Stimulated activated naive CD4-positive, alpha-beta T cell (primary cell): ENCODE measurements at places on chromosomes 1 and 21.
A peak's percentile ranks its signal among the peaks of the same experiment; 100 is the strongest.

DNA sequence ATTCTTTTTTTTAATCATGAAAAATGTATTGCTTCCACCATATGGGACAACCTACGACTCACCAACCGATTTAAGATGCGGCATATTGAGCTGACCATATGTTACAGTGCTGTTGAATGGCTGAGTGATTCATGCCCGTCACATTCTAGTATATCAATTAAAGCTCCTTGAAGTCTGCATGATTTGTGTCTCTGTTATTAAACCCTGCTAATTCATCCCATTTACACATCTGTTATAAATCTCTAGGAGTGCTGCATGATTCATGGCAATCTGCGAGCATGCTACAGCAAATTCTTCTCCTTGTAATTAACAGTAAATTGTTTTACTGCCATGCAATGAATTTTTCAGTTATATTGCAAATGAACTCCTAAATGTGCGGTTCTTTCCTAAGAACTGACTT lies 239.8 kb downstream of the USH2A start:
- no peak for DNase-seq

GRCh38 chr21:15005391-15005790 lies 59.4 kb downstream of the NRIP1 start:
- DNase-seq, result no peak

DNA sequence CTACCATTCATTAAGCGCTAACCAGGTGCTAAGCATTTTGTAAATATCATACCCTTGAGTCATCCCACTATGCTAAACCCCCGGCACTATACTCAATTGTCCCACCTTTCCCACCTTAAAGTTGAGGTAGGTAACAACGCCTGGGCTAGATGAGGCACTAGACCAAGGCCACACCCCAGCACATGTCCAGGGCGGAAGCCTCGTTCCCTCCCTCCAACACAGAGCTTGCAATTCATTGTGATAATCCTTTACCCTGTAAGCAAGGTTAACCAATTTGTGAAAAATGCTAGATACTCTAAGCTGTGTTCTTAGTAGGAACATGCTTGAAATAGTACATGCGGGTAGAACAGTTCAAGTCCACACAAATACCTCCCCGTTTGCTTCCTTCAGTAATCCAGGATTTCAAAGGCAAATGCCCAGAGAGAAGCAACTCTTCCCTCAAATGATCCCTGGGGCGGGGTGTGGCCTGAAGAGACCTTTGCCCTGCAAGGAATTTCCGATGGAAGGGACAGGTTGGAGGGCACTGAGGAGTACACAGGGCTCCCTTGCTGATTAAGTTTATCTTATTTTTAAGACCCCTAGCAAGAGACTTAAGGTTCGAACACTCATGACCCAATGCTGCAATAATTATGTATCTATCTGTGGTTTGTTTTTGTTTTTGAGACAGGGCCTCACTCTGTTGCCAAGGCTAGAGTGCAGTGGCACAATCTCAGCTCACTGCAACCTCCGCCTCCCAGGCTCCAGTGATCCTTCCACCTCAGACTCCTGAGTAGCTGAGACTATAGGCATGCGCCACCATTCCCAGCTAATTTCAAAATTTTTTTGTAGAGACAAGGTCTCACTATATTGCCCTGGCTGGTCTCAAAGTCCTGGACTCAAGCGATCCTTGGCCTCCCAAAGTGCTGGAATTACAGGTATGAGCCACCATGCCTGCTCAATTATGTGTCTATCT lies 2.6 kb downstream of the RSPH1 start:
- no peak for DNase-seq

DNA sequence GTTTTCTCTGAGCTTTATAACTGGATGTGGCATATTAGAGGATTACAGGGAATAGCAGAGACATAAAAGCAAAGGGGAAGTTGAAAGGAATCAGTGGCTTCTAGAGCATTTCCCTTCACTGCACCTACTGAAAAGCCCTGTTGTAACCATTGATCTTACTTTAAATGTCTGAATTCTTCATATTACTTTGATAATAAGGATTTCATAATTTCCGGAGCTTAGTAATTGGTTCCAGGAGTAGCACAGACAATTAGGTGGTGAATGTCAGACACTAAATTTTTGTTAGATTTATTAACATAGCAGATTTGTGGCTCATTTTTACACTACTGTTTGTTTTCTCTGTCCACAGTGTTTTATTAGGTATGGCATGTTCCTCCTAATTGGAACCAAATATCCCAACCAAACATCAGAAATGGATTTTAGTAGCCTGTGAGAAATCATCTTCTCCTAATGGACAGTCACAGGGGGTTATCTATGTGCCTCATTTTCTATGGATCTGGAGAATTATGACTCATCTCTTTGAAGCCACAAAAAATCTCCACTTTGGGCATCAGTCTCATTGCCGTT lies 100.5 kb downstream of the GIPC2 start:
- no peak for DNase-seq

DNA sequence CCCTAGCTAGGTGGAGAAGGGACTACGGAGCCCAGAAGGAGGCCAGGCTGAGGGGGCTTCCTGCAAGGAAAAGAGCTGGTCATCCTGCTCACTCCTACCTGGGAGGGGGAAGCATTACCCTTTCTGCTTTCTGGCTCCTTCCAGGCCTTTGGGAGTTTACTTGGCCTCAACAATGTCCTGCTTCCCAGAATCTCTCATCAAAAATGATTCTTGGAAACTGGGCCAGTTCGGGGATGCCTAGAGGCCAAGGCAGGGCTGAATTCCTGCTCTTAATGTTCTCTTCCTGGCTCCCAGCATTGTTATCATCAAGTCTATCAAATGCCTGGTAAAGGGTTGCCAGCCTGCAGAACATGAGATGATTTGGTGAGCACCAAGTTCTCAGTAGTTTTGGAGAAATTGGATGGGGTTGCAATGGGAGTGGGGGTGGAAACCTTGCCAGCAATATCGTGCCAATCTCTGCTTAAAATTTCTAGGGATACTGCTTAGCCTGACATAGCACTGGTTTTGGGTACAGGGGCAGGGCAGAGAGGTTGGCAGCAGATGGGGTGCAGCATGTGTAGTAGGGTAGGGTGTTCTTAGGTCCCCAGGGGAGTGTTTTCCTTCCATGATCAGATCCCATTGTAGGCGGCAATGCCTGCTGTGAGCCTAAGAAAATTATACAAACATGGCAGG lies 7.7 kb upstream of the PAFAH2 start:
- no peak for DNase-seq

GRCh38 chr1:25105836-25106235 lies 126.5 kb downstream of the SYF2 start:
- no peak for DNase-seq

- no peak for DNase-seq
These were observed 165.1 kb upstream of the SNX7 start for GRCh38 chr1:98496256-98496995.

GRCh38 chr1:108097018-108097417 lies 103.1 kb downstream of the SLC25A24 start:
- DNase-seq, result no peak

DNA sequence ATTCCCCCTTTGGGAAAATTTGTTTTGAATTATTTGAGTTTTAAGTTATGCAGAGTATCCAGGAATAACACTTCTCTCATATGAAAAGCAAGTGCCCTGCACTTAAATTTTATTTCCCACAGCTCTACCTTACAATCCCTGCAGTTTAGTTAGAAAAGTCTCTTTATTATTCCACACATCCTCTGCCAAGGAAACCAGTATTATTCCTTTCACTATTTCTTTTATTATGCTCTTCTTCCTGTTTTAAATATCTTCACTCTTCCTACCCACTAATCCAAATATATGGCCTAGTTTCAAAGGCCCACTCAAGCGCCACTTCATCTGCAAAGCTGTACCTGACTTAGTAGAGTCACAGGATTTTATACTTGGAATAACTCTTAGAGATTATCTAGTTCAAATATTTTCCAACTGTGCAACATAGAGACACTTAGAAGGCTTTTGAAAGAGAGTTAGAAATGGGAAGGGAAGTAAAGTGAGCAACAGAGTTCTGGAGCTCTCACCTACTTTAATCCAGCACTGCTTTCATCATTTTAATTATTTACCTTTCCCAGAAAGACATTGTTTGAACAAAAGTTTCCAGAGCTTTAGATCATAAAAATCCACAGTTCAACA lies 97.2 kb upstream of the LYPLAL1 start:
- no peak for DNase-seq

- peak; percentile 56 for DNase-seq
These were observed 216 bp downstream of the PRKCZ start for GRCh38 chr1:2050461-2050792.

- DNase-seq, result no peak
These were observed 2.2 kb upstream of the HAO2 start for GRCh38 chr1:119366424-119366823.

DNA sequence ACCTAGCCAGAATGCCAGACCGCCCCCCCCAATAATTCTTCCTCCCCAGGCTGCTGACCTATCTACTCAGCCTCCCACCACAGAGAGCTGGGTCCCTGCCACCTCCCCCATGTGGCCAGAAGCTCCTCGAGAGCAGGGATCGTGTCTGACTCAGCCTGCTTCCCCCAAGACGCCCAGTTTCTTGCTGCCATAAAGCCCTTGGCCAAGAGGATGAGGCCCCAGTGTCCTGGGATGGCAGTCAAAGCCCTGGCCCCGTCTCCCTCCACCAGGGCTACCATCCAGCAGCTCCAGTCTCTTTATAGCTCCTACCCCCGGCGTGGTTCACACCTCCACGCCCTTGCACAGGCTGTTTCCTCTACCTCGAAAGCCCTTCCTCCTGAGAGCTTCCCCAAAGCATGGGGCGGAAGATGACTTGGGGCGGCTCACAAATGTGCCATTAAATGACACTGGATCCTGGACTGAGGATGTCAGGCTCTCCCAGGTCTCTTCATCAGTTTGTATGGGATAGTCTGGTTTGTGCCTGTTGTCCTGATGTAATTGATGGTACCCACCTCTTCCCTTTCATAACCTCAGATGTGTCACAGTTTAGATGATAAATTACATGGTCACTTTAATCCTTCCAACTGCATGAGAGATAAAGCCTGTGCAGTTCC lies 13.2 kb downstream of the ADGRB2 start:
- DNase-seq, result no peak

- DNase-seq, result no peak
These were observed 583.1 kb upstream of the RGS18 start for GRCh38 chr1:191575180-191575579.

- no peak for DNase-seq
These were observed 593.4 kb upstream of the ZP4 start for GRCh38 chr1:238484121-238484520.

DNA sequence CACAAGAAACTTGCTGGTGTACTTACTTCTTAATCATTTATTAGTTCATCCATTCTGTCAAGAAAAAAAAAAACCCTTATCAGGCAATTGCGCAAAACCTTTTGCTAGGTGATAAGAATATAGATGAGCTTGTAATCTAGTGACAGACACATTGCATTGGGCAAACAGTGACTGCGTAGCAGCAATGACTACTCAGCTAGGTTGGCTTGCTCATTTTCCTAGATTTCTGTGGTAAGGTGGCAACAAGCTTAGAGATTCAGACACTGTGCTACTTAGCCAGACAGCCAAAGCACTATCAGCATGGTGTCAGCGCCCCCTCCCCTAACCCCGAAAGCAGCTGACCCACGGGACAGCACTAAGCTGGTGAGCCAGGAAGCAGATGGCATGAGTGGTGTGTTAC lies 203.1 kb downstream of the BARHL2 start:
- no peak for DNase-seq

- DNase-seq, result peak; percentile 22
These were observed 3.8 kb downstream of the GFI1 start for GRCh38 chr1:92482665-92483609.

DNA sequence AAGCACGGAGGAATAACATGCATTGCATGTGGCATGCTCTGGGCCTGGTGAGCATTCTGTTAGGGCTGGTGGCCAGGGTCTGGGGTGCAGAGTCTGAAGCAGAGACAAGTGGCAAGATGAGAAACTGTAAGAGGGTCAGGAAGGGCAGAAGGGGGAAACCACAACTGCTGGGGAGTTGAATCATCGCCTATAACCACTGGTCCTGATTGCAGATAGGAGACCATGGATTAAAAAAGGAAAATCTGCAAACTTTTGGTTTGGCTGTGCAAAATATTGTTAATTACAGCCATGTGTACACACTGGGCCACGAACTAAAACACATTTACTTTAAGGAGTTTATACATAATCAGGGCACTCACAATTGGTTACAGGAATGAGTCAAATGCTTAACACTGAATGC lies 76.6 kb downstream of the TGFBR3 start:
- DNase-seq, result no peak

- no peak for DNase-seq
These were observed 230.1 kb upstream of the RAB4A start for GRCh38 chr1:229040630-229041358.

GRCh38 chr1:202230939-202231645 lies 37.5 kb downstream of the LGR6 start:
- DNase-seq, result no peak

DNA sequence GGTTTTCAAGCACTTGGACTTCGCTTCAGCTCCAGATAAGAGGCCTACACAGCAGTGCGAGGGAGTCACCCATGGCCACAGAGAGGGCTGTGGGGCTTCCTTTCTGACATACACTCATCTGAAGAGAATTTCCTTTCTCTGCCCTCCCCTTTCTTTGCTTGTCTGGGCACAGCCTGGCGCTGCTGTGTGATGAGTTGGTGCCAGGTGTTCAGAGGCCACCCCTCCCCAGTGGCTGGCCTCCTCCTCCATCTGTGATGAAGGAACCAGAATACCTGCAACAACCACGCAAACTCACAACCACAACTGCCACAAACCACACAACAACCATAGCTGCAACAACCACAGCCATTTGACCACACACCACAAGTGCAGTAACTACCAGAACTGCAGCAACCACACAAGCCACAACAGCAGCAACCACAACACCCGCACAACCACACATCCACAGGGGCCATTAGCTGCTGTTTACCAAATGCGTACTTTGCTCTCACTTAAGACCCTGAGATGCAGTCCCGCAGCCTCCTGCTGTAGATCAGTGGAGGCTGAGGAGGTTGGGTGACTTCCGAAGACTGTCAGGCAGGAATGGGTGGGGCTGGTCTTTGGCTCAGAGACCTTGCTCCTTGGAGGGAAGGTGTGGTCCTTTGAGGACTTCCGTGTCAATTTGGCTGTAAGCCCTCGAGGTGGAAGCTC lies 71.1 kb downstream of the IER5 start:
- DNase-seq, result peak; percentile 41

GRCh38 chr1:226708342-226708780 lies 30.7 kb downstream of the ITPKB start:
- no peak for DNase-seq

DNA sequence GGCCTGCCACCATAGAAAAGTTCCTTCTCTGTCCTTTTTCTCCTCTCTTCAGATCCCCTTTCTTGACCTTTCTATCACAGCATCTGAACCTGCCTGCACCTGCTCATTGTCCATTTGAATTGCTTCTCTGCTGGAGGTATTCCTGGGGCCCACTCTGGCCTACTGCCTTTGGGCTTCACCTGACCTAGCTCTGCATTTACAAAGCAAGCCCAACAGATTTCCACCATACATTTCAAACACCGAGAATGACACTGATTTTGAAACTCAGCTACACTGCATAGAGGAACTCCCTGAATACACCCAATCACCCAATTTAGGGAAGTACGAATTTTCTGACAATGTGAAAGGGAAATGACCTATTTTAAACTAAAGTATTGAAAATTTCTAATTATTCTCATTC lies 284.5 kb upstream of the USP25 start:
- DNase-seq, result no peak
